Left ventricle myocardium inferior (tissue), 1 donor: ENCODE measurements at places on chromosomes 16 and 17.

DNA sequence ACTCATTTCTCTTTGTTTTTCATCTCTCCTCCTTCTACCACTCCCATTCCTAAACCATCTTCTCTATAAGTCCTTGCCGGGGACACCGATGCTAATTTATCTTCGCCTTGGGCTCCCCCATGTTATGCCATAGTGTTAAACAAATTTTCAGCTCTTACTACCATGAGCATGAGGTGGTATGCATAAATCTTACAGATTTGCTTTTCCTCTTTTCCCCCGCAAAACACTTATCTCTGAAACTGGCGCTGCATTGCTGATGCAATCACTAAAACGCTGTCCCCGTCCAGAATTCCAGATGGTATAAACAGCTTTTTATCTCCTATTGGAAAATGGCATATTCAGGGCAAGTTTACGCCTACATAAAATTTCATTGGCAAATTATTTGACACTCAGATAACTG lies 673.6 kb upstream of the CDH8 start:
- no peak for DNase-seq

GRCh38 chr16:89317729-89318429 lies 100.4 kb downstream of the ZNF778 start:
- no peak for DNase-seq

GRCh38 chr16:15970743-15971439 lies 21.5 kb downstream of the ABCC1 start:
- DNase-seq = no peak

DNA sequence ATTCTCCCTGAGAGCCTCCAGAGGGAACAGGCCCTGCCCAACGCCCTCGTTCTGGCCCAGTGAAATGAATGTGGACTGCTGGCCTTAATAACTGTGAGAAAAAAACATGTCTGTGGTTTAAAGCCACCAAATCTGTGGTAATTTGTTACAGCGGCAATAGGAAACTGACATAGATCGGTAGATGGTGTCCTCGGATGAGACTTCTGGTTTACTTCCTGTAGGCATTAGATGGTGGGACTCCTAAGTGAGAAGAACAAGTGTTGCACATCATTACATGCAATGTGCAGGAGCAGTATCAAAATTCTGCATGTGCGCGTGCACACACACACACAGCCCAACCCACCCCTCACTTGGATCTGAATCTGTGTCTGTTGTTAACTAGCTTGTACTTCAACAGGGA lies 42.0 kb downstream of the CDK5R1 start:
- no peak for DNase-seq

DNA sequence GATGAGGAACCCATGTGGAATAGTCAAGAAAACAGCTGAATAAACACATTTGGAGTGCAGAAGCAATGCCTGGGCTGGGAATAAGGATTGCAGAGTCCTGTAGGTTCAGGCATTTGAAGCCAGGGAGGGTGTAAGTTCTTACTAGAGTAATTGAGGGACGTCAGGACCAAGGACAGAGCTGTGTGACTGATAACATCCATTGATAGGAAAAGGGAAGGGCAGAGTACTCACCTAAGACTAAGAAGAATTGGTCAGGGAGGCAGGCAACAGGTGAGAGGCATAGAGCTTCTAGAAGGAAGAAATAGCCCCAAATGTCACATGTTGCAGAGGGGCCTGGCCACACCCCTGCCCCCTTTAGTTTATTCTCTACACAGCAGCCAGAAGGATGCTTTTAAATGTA lies 79.8 kb upstream of the TMEM132E start:
- no peak for DNase-seq

- peak; percentile 3 for DNase-seq
Observed at GRCh38 chr17:79625706-79626105, 14.9 kb upstream of the RBFOX3 start.

DNA sequence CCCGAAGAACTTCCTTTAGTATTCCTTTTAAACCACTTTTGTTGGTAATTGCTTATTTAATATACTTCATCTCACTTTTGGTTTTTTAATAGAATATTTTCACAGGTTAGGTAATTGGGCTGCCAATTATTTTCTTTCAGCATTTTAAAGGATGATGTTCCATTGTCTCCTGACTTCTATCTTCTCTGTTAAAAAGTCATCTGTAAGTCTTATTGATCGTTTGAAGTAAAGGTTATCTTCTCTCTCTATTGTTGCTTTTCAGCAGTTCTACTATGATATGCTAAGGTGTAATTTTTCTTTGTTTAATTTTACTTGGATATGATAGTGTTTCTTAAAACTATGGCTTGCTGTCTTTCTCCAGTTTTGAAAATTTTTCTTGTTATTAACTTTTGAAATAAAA lies 307.5 kb downstream of the MAP2K4 start:
- no peak for DNase-seq
